ENCODE measurements at places on chromosomes 6 and 20.
A peak's percentile ranks its signal among the peaks of the same experiment; 100 is the strongest.

GRCh38 chr6:169953686-169954085 is 202.3 kb downstream of the ERMARD start:
- DNase-seq, result no peak

GRCh38 chr6:53647462-53648094 is 18.0 kb downstream of the KLHL31 start:
- no peak for DNase-seq

GRCh38 chr6:108568101-108568500 is 7.4 kb downstream of the FOXO3 start:
- no peak for DNase-seq

GRCh38 chr6:118012944-118013343 is 105.9 kb downstream of the SLC35F1 start:
- DNase-seq, result no peak

DNA sequence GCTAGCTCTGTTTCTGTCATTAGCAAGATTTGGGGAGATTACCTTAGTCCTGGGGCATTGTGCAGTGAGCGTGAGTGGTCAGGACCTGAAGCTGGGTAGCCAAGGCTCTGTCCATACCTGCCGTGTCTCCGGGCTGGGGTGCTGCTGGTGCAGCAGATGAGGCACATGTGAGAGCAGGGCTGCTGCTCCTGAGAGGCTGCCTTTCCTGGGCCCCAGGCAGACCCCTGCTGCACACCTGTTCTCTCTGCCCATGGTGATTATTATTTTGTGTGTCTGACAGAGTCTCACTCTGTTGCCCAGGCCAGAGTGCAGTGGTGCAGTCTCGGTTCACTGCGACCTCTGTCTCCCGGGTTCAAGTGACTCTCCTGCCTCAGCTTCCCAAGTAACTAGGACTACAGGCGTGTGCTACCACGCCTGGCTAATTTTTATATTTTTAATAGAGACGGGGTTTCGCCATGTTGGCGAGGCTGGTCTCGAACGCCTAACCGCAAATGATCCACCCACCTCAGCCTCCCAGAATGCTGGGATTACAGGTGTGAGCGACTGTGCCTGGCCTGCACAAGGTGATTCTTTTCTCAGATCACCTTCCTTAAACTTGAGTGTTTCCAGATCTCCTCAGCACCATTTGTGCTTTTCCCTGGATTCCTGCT is 36.8 kb upstream of the IRF4 start:
- DNase-seq, result no peak

DNA sequence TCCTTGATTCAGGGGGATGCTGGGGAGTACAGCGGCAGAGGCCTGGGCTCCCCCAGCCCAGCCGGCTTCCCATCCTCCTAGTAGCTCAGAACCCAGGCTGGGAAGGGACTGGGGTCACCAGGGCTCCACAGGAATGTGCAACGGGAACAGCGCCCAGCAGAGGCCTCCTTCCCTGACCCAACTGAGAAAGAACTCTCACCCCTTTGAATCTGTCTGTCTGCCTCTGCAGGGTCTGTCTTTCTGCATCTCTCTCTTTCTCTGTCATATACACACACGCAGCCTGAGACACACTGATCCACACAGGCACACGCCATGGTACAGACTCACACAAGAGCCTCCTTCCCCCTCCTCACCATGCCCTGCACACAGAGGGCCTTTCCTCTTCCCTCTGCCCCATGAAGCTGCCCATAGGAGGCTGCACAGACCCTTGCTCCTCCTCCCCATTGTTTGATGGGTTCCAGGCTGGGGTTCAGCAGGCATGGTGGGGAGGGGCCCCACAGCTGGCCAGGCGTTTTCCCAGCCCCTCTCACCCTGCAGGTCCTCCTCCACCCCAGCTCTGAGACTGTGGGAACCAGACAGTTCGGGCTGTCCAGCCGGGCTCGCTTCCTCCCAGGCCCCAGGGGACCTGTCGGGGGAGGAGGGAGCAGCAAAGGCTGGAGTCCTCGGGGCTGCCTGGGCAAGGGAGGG is 2.8 kb downstream of the FOXS1 start:
- peak; percentile 86 for DNase-seq

All from H7 (cell line).